ENCODE measurements at places on chromosomes 4 and X.

DNA sequence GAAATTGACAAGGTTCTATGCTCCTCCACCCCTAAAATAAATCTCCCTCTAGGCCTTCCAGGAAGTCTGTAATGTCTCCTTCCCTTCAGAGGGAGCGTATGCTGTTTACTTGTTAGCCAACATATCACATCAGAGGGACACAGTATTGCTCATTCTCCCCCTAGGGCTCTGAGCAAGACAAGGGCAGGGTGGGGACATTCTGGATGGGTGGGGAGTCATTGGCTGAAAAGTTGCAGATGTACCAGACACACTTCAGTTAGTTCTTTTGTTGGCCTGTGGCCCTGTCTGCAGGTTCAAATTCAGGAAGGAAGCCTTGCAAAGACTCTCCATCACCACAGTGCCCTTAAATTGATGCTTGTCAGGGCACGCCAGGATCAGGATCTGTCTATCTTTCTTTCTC lies 106.3 kb upstream of the TEX13D start:
- DNase-seq = no peak

- no peak for DNase-seq
Measured at GRCh38 chrX:125507119-125507518, 187.4 kb downstream of the TEX13C start.

DNA sequence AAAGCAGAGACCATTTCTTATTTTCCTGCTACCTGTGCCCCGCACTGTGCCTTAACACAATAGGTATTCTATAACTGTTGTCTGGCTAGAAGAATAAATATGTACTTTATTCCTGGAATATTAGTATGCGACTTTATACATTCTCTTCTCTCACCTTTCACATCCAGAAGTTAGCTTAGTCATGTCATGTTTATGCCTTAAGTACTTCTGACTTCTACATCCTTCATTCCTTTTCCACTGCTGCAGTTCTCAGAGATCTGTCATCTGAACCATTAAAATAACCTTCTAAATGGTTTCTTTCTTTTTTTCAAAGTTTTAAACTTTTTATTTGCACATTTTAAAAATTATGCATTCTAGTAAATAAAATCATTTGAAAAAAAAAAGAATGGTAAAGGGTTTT lies 34.4 kb downstream of the KIF4A start:
- no peak for DNase-seq

- no peak for DNase-seq
Measured at GRCh38 chrX:23764188-23764984, 18.6 kb upstream of the SAT1 start.

- DNase-seq = no peak
Measured at GRCh38 chrX:119755981-119756533, 2.3 kb upstream of the SOWAHD start.

- DNase-seq = no peak
Measured at GRCh38 chr4:27024805-27025204, 164.2 kb downstream of the STIM2 start.

- no peak for DNase-seq
Measured at GRCh38 chr4:24209906-24210305, 320.1 kb upstream of the PPARGC1A start.

DNA sequence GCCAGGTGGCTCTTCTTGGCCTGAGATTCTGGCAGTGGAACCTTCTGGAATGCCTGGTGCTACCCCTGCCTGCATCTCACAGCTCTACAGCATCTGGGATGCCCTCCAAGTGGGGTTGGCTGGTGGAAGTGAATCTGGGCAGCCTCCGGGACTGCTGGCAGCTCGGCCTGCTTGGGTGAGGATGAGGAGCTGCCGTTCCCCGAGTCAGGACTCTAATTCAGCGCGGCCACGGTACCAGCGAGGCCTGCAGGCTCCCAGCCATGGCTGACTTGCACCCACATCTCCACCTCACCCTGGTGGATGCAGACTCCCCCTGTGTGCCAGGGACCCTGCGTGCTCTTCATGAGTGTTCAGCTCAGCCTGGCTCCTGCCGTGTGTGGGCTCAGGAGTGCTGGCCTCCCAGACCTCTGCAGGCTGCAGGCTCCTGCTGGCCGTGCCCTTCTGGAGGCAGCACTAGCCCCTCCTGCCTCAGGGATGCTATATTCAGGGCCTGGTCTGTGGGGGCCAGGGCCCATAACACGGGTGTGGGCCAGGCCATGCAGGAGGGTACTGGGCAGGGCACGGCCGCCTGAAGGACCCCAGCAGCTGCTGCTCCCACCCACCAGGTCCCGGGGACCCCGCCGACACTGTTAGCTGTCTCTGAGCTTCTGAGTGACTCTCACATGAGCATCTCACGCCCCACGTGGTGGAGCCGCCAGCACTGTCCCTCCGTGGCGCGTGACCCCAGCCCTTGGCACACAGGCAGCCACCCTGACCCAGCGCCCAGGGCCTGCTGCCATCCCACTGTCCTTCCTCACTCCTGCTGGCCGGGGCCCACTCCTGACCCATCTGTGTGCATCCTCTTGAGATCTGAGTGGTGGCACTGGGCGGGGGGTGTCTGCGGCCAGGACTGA lies 10.6 kb downstream of the UVSSA start:
- DNase-seq = no peak

- DNase-seq = no peak
Measured at GRCh38 chrX:18797141-18797540, 89.7 kb downstream of the PPEF1 start.

All from NT2/D1 (cell line).